ENCODE measurements at places on chromosomes 7 and 10.

- DNase-seq, result no peak
Measured at GRCh38 chr10:71143170-71143569, 69.2 kb upstream of the UNC5B start.

- DNase-seq, result no peak
Measured at GRCh38 chr10:108785011-108785410, 1138.3 kb downstream of the XPNPEP1 start.

DNA sequence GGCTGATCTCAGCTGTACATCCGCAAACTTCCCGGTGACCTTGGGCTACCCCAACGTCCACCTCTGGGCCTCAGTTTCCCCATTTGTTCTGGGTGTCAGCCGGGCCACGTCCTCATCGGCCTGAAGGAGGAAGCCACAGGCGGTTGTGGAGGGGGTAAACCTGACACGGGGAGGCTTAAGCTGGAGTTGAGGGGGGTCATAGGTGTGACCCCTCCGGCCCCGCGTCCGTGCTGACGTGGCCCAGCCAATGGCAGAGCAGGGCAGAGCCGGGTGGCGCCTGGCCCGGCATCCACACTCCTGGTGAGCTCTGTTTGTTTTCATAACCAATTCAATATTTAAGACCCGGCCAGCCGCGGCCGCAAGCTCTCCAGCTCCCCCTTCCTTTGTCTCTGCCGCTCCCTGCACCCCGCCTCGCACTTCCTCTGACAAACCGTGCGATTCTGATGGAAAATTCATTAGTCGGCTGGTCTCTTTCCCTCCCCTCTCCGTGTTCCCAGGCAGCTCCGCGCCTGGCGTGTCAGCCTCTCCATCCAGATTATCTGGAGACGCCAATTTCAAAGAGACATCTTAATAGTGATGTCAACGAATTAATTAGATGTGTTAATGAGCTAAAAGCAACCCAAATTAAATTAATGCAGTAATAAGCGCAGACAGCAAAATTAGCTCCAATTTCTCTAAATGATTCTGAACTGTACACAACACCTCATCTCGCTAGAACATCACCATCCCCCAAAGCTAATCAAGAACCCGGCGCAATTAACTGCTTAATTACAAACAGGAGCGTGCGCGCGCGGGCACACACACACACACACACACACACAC, 55.4 kb downstream of the MICALL2 start:
- peak; percentile 16 for DNase-seq

GRCh38 chr10:119263951-119264617, 56.7 kb downstream of the GRK5 start:
- no peak for DNase-seq

DNA sequence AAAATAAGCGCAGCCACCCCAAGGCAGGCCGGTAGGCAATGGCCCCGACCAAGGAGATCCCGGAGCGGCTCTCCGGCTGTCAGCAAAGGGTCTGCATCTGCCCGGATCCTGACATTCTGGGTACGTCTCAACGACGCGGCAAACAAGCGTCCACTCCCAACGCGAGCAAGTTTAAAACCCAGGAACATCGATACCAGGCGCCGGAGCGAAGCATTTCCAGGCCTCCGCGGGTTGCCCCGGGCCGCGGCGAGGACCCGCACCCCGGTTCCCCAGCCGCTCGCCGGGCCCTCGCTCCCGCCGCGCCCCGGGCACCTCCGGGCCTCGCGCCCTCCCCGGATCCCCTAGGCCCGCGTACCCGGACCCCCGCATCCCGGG, 453 bp downstream of the URGCP start:
- DNase-seq, result peak; percentile 63

DNA sequence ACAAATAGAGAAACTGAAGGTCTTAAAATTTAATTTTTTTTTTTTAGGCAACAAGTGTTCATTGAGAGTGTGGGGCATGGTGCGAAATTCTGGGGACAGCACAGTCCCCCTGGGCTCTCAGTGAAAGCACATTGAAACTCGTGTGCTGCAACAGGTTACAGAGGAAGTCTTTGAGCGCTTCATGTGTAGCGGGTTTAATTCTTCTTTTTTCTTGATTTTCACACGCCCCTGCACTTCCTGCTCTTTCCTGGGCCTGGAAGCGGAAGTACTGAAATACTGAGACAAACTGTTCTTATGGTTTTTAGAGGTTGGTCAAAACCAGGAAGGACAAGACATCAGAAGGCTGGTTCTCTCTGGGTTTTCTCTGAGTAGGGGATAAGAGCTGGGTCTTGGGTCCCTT, 203.5 kb downstream of the PTEN start:
- no peak for DNase-seq

DNA sequence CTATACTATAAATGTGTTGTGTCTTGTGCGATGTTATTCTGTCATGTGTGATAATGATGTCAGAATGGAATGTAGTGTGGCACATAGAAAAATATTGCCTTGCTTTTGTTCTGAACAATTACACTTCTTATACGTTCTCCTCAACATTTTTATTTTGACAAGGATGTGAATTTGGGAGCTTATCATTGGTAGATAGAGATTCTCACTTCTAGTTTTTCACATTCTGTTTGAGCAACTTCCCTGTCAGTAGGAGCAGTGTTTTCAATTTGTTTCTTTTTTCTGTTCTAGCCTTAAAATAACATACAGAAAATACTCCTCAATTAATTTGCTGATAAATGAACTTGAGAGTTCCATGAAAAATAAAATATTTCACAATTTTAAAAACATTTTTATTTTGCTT, 17.6 kb downstream of the SUN3 start:
- no peak for DNase-seq

DNA sequence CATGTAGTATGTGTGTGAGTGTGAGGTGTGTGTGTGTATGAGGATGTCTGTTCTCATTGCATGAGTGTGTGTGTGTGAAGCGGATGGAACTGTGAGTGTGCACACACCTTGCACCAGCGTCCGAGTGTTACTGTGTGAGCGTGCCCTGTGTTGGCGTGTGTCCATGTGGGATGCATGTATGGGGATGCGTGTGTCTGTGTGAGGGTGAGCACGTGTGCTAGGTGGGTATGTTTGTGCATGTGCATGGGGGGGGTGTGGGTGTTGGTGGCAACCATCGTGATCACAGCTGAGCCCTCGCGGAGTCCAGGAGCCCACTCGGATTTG, 6.4 kb downstream of the KNDC1 start:
- no peak for DNase-seq

GRCh38 chr7:151091431-151091830, 5.2 kb downstream of the AGAP3 start:
- peak; percentile 67 for DNase-seq

DNA sequence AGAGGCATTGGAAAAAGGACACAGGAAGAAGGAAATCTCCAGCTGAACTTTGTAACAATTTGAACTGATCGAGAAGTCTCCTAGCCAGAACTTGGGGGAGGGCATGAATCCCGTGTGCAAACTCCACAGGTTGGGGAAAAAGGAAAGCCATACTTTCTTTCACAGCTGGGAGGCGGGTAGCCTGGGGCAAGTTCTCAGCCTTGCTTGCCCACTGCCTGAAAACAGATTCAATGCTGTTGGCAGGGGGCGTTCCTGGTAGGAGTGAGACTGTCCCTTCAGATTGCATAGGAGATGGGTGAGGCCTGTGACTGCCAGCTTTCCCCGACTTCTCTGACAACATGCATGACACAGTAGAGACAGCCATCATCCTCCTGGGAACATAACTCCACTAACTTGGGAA, 289.1 kb upstream of the PHF14 start:
- no peak for DNase-seq

DNA sequence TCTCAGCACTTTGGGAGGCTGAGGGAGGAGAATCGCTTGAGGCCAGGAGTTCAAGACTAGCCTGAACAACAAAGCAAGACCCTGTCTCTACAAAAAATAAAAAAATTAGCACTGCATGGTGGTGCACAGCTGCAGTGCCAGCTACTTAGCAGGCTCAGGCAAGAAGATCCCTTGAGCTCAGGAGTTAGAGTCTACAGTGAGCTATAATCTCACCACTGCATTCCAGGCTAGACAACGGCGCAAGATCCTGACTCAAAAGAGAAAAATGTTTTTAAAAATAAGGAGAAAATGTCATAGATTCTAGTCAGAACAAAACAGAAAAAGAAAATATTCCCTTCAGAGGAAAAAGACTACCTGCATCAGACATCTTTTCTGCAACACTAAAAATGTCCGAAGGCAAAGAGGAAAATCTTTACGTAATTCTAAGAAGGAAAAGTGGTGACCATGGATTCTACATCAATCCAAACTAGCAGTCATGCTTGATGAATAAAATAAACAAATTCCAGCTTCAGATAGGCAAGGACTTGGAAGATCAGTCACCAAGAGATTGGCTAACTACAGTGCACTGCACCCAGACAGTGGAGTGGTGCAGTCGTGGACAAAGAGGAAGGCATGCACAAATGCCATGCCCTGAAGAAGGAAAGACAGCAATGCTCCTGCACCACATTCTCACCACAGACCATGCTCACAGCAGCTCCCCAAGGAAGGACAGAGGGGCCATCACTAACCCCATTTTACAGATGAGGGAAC, 54.3 kb downstream of the ERCC6 start:
- DNase-seq, result no peak

DNA sequence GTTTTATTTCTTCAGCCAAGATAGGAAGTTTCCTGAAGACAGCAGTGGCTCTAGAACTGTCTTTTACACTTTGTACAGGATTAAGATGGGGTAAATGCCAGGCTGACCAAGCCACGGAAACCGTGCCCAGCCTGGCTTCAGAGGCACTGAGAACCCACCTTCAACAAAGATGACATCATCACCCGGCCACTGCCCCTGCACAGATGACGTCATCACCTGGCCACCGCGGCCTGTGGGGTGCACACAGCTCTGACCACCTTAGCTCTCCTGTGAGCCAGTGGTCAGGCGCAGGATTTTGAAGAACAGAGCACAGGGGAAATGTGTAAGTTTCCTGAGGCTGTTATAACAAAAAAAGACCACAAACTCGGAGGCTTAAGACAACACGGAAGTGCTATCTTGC, 486.4 kb upstream of the MKI67 start:
- DNase-seq, result no peak

GRCh38 chr7:15682111-15682510, 4.4 kb downstream of the MEOX2 start:
- DNase-seq, result no peak

GRCh38 chr7:75033826-75034225, 39.8 kb downstream of the RCC1L start:
- DNase-seq, result no peak

GRCh38 chr7:3951316-3952055, 650.4 kb downstream of the SDK1 start:
- DNase-seq, result no peak

DNA sequence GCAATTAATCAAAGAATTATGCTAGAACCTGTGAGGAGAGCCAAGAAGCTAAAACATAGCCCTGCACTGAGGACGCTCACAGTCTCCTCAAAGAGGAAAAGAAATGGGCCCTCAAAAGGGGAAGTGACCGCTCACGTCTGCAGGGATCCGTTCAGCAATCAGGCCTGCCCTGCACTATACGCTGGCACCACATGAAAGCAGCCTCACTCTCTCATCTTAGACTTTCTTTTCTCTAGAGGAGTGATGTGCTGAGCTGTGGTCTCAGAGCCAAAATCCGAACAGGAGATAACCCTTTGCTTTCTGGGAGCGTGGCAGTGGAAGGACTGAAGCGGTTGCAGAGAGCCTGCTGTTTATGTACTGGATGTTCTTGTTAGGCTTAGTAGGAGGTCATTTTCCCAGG, 6.3 kb upstream of the IL2RA start:
- DNase-seq, result no peak

All from large intestine (tissue), 12 donors.